Activated CD8-positive, alpha-beta memory T cell treated with anti-CD3 and anti-CD28 coated beads, Interleukin-2, amount 50 U/mL, for 48 hours (primary cell): ENCODE measurements at places on chromosomes 4 and X.

DNA sequence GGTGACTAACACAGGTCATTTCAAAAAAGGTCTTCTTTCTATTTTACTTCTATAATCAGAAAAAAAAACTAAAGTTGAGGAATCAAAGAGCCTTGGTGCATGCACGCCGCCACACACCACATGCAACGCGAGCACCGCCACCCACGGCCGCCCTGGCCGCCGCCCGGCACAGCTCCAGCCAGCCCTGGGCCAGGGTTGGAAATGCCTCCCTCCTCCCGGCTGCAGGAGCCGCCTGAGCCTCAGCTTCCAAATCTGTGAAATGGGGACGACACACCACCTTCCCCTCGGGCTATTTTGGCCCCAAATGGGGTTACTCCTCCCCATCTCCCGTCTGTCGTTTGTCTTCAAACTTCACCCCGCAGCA, 39.7 kb upstream of the MAN2B2 start:
- no peak for DNase-seq

- no peak for DNase-seq
Measured at GRCh38 chr4:105291925-105292324, 145.2 kb downstream of the TET2 start.

DNA sequence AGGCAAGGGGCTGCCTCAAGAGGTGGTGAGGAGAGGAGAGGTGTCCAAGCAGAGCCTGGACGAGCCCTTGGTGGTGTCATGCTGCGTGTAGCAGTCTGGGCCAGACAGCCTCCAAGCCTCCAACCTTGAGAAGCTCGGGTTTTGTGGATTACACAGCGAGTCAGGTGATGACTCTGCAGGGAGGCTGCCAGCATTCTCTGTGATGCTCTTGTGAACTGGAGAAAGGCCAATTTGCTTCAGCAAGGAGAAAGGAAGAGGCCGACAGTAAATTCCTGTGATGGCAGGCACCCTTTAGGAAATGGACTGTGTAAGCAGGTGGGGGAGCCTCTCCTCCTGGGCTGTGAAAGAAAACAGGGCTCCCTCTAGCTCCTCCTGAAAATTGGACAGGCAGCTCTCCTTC, 36.0 kb upstream of the CD99L2 start:
- DNase-seq: no peak

DNA sequence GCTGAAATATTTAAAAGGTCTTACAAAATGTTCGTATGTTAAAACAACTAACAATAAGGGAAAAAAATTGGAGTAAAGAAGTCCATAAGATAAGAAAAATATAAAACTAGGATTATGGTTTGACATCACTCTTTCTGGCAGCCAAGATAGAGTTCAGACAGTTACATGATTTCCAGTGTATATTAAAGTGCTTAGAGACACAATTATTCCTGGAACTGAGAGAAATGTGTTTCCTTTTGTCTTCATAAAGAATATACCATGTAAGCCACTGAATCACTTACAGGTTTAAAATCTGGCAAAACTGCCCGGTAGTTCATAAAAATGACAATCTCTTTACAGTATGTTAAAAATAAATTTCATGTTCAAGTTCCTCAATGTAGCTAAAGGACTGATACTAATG, 538.7 kb upstream of the ATOH1 start:
- DNase-seq: no peak

DNA sequence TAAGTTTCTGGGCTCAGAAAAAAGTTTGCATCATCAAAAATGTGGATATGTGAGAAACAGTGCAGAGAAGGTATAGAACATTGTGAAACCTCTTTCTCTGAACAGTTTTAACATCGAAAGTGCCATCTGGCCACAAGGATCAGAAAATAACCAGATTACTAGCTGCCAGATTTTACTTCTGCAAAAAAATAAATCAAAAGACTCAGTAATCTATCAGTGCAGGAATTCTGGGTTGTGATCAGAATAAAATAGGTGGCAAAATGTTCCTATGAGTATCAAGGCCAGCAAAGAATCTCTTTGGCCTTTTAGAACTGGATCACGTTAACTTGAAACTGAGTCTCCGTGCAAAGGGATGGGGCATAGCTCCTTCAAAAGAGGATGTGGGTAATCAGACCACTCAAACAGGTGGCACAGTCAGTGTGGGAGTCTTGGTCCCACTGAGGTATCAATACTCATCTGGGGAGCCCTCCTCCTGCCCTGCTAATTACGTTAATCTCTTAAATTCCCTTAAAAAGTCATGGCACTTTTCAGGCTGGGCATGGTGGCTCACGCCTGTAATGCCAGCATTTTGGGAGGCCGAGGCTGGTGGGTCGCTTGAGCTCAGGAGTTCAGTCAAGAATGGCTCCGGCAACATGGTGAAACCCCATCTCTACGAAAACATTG, 26.7 kb upstream of the RBM47 start:
- no peak for DNase-seq

GRCh38 chr4:156972379-156973015, 898 bp upstream of the PDGFC start:
- no peak for DNase-seq

- no peak for DNase-seq
Measured at GRCh38 chrX:111431001-111431400, 19.0 kb upstream of the DCX start.

DNA sequence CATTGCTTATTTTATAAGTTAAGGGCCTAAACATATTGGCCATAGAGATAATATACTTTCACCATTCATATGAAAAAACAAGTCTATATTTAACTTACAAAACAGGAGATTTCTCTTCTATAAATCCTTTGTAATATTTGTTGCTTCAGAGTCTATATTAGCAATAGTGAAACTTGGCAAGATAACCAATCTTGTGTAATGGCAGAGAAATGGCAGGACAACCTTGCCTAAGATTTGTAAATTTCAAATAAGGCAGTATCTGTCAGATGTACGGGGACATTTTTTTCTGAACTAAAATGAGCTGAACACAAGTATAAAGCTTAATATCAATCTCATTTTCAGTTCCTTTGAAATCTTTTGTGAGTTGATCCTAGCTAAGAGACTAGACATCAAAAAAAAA, 17.8 kb upstream of the CPEB2 start:
- DNase-seq: no peak

- DNase-seq: no peak
Measured at GRCh38 chr4:100289946-100290345, 99.7 kb upstream of the DDIT4L start.

GRCh38 chrX:120774606-120775005, 101.1 kb downstream of the CT47B1 start:
- no peak for DNase-seq

DNA sequence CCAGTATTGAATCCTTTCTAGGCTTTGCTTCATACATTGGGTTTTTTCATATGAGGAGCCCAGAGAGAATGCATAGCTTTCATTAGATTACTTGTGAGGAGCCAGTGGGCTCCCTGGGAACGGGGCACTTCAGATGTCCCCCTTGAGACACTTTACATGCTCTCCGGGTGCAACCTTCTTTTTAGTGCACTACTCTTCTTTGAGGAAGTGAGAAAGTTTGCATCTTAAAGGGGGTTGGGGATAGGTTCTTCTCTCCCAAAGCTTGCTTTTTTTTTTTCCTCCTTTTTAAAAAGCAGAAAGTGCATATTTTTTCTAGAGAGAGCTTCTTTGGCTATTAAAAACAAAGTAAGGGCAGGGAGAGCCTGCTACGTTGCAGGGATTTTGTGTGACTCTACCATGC, 4.3 kb downstream of the HADH start:
- no peak for DNase-seq

DNA sequence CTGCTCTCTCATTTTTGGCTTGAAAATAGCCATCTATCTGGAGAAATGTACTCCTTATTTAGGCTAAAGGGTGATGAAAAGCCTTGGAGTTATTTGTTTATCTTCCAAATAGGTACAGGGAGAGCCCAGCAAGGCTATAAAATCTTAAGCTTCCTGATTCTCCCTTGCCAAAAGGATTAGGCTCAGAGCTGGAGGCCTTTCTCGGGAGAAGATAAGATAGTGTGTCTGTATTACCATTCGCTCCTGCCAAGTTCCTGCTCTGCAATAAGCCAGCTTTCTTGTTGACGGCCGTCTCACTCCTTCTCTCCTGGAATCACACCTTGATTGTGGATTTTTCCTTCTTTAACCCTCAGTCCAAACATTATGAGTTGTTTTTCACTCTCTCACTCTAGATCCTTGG, 171.8 kb upstream of the TTC29 start:
- DNase-seq: no peak

DNA sequence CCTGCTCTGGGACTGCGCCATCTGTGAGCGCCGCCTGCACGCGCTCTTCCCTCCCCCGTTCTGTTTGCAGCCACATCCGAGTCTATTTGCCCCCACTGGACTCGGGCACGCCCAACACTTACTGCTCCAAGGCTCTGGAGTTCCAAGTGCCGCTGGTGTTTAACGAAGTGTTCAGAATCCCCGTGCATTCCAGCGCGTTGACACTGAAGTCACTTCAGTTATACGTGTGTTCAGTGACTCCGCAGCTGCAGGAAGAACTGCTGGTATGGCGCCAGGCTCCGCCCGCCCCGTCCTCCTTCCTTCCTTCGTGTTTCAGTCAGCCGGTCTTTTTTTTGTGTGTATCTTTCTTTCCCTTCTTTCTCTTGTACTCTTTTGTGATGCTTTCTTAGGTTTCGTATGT, 30.7 kb upstream of the CLCN4 start:
- DNase-seq: no peak

DNA sequence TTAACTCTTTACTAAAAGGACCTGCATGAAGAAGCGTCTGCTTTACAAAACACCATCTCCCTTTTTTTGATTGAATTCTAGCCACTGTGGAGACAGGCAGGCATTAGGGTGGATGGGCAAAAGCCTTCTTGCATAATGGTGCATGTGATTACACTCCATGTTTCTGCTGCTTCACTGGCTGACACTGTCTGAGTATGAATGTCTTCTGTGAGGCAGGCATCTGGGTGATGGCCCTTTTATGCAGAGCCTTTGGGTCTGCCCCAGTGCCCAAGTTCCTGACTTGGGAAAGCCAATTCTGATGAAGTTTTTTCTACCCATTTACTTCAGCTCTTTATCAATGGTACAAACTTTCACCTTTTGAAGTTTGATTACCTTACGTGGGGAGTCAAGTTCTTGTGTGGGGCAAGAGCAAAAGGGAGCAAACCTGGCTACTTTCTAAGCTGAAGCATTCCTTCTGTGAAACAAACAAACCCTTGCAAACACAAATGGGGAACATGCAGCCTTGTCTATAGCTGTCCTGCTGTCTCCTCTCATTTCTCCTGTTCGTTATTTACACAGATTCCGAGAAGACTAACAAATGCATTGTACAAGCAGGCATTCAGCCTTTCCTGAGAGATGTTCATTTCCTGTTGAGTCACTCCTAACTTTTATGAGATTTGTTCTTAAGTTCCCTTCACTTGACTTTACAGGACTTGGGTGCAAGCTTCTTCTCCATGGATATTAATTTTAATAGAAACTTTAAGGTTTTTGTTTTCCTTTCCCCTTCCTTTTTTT, 301.9 kb downstream of the TLL1 start:
- DNase-seq: no peak

- DNase-seq: no peak
Measured at GRCh38 chr4:149735796-149736195, 79.8 kb downstream of the IQCM start.

DNA sequence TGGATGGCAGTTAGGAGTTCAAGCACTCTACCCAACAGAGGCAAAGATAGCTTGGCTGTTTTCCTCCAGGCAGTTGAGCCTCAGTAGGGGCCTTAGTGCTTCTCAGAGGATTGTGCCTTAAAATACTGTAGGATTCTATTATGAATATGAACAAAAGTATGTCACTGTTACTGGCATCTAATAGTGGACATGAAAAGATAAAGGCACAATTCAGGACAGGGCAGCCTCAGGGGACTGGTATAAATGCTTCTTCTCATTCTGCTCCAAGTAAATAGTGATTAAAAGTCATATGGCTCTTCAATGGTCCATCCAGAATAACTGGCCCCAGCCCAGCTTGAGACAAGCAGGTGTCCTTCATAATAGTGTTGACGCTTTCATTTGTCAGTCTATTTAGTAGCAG, 17.7 kb downstream of the COL4A6 start:
- no peak for DNase-seq

DNA sequence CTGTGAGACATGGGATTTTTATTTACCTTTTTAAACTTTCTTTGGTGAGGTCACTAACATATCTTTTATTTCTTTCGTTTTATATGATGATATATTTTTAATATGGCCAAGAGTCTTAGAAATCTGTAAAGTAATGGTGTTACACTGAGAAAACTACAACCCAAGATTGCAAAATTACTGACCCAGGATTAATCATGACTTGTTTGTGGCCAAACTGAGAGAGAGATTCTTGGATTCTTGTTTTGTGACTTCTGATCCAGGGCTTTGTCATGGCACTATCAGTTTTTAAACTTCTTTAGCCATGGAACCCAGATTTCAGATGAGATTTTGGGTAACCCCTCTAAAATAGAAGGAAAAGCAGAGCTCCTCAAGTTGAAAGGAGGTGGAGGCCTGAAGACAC, 42.0 kb downstream of the SGMS2 start:
- no peak for DNase-seq

- no peak for DNase-seq
Measured at GRCh38 chr4:137378821-137379220, 153.5 kb downstream of the PCDH18 start.

GRCh38 chr4:114563536-114564315, 34.9 kb upstream of the UGT8 start:
- DNase-seq: no peak

DNA sequence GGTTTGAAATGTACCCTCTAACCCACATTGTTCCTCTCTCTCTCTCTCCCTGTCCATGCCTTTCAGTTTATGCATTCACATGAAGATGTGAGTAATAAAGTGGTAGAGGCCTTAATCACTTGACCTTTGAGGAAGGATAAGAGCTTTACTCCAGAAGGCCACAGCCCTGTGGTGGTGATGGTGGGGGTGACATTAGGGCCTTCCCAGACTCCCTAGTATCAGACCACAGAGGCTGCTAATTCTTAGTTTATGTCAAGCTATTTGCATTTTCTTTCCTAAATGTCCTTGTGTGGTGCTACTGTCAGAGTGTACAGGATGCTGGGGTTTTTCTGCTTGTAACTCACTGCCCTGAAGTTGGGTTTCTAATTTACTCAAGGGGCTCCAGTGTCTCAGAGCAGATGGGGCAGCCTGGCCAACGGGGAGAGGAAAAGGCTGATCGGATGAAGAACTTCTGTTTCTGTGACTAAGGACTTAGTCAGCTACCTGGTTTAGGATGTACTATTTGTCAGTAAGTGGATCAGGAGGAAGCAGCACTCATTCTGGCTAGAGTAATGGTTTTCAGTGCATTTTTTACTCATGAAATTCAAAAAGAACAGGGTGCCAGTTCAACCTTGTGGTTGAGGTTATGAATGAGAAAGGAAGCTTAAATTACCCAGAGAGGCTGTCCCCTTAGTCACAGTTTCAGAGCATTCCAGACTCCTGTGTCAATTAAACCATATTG, 509.6 kb upstream of the DIPK2B start:
- DNase-seq: peak; percentile 60

- no peak for DNase-seq
Measured at GRCh38 chr4:125828346-125828745, 513.6 kb downstream of the FAT4 start.

GRCh38 chrX:27889878-27890277, 82.1 kb downstream of the MAGEB10 start:
- no peak for DNase-seq
